Body of pancreas (tissue), 4 donors: ENCODE measurements at places on chromosomes 2 and 18. TPM values are rescaled to one million over a fixed set of nuclear protein-coding genes. Genes with fewer than 3 reads are reported as not detected.

Gene RTKN
- total RNA-seq = 80.8 TPM

GRCh38 chr2:100880036-100880435, 60.1 kb downstream of the NPAS2 start:
- no peak for DNase-seq

GRCh38 chr2:172429301-172429968, 2.0 kb downstream of the ITGA6 start:
- DNase-seq = no peak

- no peak for DNase-seq
Observed at GRCh38 chr2:224957540-224958461, 84.5 kb downstream of the DOCK10 start.

DNA sequence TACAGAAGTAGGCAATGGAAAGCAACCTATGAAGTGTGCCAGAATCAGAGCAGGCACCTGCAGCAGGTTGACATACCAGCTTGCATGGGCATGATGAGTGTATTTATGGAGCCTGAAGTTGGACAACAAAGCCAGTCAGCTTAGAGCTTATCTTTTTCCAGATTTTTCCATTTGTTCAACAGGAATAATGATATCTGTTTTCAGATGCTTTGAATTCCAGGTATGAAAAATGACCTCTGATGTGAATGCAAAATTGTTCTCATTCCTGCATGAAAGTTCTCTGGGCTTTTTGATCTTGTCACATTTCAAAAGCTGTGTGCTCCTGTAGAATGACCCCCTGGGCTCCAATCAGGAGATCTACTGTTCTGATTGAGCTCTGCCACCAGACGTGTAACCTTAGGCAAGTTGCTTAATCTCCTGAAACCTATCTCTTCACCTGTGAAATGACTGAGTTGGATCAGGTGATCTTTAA, 38.2 kb upstream of the VIT start:
- DNase-seq = no peak

GRCh38 chr2:120670771-120671480, 64.7 kb upstream of the GLI2 start:
- no peak for DNase-seq
